ENCODE measurements at places on chromosomes 2 and 18. TPM values are rescaled to one million over a fixed set of nuclear protein-coding genes. Genes with fewer than 3 reads are reported as not detected.

PROM2 gene
- total RNA-seq = 176 TPM

FNDC4 gene
- total RNA-seq = 3.7 TPM

RNF125 gene
- total RNA-seq = 9.2 TPM

PHLPP1 gene
- 42.0 TPM for total RNA-seq

MROH2A gene
- 9.3 TPM for total RNA-seq

RNU2-63P gene
- not detected for total RNA-seq

STAT4 gene
- 5.3 TPM for total RNA-seq

UGT1A5 gene
- 21.3 TPM for total RNA-seq

GPAT2 gene
- 6.7 TPM for total RNA-seq

IL36RN gene
- not detected for total RNA-seq

NDC80 gene
- total RNA-seq = 0.91 TPM

ANKRD30B gene
- not detected for total RNA-seq

RAB6C gene
- total RNA-seq = 0.34 TPM

C2orf69 gene
- total RNA-seq = 10.9 TPM

OTX1 gene
- total RNA-seq = 0.36 TPM

C2orf80 gene
- total RNA-seq = not detected

ANKRD62 gene
- total RNA-seq = not detected

GCG gene
- total RNA-seq = not detected

CPLX4 gene
- not detected for total RNA-seq

GRCh38 chr18:51123936-51124486 is 73.5 kb downstream of the MEX3C start:
- no peak for DNase-seq

- DNase-seq = no peak
Measured at GRCh38 chr2:21981127-21981526, 857.4 kb downstream of the TDRD15 start.

DNA sequence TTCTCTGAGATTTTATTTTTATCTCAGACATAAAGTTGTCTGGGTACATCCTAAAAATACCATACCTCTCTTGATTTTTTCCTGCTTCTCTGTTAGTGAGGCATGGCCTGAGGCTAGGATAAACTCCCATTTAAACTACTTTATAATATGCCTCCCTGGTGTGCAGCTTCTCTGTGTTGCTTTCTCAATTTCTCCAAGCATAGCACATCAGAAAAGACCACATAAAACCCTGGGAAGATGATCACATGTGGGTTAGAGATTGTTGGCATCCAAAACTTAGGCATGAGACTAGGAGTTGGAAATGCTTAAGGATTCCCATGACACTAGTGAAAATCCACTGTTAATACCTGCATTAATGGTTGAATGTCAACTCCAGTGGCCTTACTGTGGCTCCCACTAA is 254.6 kb downstream of the RND3 start:
- DNase-seq = no peak

- no peak for DNase-seq
Measured at GRCh38 chr2:122469147-122469546, 713.7 kb downstream of the TSN start.

GRCh38 chr2:164146441-164146840 is 410.6 kb upstream of the FIGN start:
- DNase-seq = no peak

DNA sequence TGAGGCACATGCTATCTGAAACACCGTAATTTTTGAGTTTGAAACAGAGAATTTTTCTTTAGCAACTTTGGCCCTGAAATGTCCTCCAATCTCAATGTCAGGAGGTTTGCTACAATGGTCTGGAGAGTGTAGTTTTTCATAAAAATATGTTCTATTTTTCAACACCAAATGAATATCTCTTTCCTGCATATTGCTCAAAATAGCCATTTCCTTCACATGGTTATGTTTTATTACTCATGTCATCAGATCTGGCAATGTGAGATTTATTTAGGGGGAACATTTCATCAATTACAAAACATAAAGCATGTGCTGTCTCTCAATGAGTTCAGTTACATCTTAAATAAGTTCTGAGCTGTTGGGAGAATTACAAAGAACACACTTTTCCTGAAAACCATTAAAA is 871.9 kb upstream of the FSHR start:
- DNase-seq = no peak

DNA sequence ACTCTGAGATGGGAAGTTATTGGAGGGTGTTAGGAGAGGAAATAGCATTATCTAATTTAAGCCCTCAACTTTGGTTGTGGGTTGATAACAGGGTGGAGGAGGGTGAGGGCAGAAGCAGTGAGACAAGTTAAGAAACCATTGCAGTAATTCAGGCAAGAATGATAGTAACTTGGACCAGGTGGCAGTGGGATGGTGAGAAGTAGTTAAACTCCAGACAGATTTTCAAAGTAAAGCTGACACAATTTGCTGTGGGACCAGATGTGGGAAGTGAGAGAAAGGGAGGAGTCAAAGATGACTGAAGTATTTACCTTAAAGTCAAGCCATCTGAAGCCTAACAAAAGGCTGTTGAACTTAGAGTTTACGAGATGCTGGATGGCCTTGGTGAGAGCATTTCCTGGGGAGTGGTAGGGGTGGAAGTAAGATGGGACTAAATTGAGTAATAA is 163.2 kb upstream of the KLF7 start:
- no peak for DNase-seq

DNA sequence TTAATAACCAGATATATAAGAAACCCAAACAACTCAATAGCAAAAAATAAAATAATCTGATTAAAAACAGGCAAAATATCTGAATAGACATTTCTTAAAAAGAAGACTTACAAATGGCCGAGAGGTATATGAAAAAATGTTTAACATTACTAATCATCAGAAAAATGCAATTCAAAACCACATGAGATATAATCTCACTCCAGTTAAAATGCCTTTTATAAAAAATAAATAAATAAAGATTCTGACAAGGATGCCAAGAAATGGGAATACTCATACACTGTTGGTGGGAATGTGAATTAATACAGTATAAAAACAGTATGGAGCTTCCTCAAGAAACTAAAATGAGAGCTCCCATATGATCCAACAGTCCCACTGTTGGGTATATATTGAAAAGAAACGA is 33.9 kb upstream of the BMP10 start:
- DNase-seq = no peak

GRCh38 chr2:84846041-84846663 is 34.7 kb downstream of the TRABD2A start:
- DNase-seq = no peak

DNA sequence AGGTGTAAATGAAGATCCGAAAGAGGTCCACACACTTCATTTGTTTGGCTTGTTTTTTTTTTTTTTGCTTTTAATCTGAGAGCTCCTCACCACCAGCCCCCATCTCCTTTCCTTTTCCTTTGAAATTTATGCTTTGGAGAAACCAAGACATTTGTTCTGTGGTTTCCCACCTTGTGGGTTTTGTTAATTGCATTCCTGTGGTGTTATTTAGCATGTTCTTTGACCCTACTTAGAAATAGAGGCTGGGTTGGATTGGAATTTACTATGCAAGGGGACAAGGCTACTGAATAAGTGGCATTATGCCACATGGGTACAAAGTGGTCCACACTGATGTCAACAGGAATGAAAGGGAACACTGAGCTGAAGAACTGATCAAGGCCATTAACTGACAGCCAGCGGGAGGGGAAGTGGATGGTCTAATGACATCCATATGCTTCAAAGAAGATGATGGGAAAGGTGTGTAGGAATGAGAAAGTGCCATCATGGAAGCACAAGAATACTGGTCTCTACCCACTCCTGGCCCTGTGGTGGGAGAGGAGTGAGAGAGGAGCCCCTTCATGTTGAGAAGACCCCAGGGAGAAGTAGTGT is 8.9 kb downstream of the CCL20 start:
- DNase-seq = no peak

DNA sequence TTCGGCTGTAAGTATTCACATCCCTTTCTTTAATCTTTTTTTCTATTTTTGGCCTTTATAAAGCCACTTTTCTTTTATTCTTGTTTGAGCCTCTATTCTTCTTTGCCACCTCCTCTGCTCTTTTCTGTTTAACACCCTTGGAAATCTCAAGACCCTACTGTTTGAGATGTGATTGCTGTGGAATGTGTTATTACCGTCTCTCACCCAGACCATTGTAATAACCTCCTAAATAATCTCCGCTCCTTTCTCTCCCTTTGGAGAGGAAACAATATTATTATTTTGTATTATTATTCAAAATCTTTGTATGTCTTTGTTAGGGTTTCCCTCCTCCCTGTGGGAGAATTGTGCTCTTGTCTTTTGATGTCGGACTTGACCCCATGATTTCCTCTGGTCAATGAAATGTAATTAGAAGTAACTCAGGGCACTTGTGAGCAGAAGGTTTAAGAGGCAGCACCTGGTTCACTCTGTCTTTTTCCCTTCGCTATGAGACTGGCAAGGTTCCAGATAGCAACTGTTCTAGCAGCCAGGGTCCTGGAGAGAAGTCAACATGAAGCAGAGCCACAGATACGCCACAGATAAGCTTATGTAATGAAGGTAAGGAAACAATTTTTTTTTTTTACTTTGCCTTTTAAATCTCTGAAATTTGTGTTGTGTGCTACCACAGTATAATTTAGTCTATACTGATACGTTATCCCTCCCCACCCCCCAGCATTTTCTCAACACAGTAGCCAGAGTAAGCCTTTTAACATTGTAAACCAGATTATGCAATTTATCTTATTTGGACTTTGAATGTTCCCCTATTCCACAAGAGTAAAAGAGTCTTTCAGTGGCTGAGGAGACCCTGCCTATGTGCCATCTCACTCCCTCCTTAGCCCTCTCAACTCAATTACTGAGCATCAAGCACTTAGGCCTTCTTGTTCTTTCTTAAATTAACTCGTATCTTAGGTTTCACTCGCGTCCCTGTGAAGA is 601.2 kb upstream of the ZNF804A start:
- no peak for DNase-seq

- DNase-seq = no peak
Measured at GRCh38 chr2:3683748-3684454, 19.5 kb upstream of the DCDC2C start.

- no peak for DNase-seq
Measured at GRCh38 chr18:159037-159652, 788 bp downstream of the USP14 start.

- DNase-seq = no peak
Measured at GRCh38 chr2:180291060-180291459, 284.0 kb upstream of the CWC22 start.

- no peak for DNase-seq
Measured at GRCh38 chr18:70920840-70921374, 632.1 kb downstream of the SOCS6 start.

GRCh38 chr2:161388146-161388779 is 27.8 kb upstream of the TBR1 start:
- no peak for DNase-seq

DNA sequence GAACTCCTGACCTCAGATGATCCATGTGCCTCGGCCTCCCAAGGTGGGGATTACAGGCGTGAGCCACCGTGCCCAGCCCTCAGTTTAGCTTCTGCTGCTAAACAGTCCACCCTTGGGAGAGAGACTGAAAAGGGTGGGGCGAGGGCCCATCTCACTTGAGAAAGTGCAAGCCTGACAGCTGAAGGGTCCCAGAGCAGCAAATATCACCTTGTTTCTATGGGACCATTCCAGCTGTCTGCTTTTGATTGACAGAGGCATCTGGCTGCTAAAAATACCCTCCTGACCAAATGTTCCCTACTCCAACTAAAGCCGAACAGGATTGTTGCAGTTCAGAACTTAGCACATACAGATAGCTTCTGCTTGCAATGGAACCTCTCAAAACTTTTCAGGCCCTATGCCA is 436 bp upstream of the SMYD1 start:
- no peak for DNase-seq

DNA sequence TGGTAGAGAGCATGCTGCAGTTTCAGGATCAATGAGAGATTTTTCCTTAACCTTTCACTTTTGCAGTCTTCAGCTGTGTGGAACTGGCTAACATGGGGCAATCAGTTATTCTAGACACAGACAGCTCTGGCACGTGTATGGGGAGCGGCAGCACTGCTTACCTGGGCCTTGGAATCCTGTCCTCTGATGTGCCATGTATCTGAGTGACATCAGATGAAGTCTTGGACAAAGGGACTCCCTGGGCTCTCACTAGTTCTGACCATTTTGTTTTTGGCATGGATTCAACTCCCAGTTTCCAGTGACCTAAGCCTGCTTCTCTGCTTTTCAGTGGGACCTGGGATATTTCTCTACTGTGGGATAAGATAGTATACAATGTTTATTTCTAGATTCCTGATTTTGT is 54.3 kb downstream of the RNF144A start:
- peak; percentile 15 for DNase-seq

DNA sequence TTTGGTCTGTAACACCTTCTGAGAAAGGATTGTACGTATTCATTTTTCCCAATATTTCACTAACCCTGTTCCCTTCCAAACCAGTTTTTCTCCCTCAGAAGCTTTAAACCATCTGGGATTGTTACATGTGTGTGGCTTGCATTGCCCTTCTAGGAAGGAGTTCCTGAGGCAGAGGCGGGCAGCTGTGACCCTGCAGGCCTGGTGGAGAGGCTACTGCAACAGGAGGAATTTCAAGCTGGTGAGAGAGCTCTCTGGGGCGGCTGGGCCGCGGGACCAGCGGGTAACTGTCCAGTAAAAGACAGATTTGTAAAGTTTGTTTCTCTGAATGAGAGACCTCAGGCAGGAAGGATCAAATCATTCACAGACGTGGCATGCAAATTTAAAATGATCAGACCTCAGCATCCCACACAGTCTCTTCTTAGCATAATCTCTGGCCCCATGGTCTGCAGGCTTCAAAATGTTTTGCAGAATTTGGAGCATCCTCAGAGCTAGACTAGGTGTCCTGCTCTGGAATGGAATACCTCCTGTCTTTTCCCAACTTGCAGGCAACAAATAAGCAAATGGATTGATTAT is 40.2 kb upstream of the GPR17 start:
- peak; percentile 4 for DNase-seq

- no peak for DNase-seq
Measured at GRCh38 chr2:41930807-41931566, 116.8 kb upstream of the PKDCC start.

GRCh38 chr2:165645930-165646831 is 147.9 kb downstream of the GALNT3 start:
- DNase-seq = no peak

GRCh38 chr2:239566162-239566994 is 165.6 kb upstream of the HDAC4 start:
- DNase-seq = no peak

GRCh38 chr2:11092701-11093335 is 62.4 kb upstream of the SLC66A3 start:
- DNase-seq = no peak

DNA sequence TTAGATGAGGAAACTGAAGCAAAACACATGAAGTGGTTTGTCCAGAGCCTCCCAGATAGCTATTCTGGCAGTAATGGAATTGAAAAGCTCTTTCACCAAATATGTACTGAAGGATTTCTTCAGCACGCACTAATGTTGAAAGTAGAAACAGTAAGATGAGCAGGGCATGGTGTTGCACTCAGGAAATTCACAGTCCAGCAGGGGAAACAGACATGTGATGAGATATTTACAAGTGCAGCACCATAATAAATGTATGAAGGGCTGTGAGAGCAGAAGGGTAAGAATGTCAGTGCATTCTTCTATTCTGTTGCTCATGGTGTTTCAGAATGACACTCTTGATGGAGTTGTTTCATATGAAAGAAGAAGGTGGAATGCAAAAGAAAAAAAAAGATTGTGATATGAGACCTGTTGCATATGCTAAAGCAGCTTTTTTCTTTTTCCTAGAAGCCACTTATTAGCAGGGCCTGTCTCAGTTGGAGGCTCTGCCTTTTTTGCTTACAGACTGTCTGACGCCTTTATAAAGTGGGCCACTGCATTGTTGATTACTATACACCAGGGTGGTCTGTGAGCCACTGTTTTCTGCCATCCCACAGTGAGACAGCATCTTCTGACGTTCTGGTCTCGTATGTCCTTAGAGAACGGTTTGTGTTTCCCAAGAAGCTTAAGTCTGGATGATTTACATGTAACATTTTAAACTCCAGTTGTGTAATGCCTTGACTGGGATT is 516.9 kb downstream of the ARHGAP15 start:
- no peak for DNase-seq

GRCh38 chr18:8615397-8616027 is 6.3 kb downstream of the RAB12 start:
- peak; percentile 49 for DNase-seq
